Activated CD4-positive, alpha-beta T cell treated with anti-CD3 and anti-CD28 coated beads, Interleukin-2, amount 50 U/mL, for 1 hour (primary cell): ENCODE measurements at places on chromosomes 7 and 10.

- no peak for DNase-seq
Measured at GRCh38 chr7:106036004-106036403, 72.9 kb downstream of the CDHR3 start.

- no peak for DNase-seq
Measured at GRCh38 chr7:122485856-122486255, 181.3 kb upstream of the FEZF1 start.

GRCh38 chr10:97572214-97572989 is at the start of gene ANKRD2:
ANKRD2 (plus strand) TSS chr10:97572779; CDS start chr10:97572789, 10 bp downstream.
- peak; percentile 46 for DNase-seq

- DNase-seq = no peak
Measured at GRCh38 chr10:34236931-34237330, 578.2 kb downstream of the PARD3 start.

GRCh38 chr10:112379635-112380296 is 5.8 kb downstream of the ACSL5 start:
- DNase-seq = no peak

DNA sequence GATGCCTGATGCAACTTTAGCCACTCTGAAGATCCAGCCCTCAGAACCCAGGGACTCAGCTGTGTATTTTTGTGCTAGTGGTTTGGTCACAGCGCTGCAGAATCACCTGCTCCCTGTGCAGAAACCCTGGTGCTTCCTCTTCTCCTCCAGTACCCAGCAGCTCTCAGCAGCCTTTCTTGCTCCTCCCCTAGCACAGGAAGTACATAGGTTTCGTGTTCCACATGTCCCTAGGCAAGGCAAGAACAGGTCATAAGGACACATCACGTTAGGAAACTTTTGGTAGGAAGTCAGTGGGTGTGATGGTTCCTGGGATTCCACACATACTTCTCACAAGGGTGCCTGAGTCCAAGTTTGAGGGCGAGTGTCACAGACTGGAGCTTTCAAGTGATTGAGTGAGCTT is 167.9 kb upstream of the PRSS1 start:
- no peak for DNase-seq

GRCh38 chr10:31100115-31100601 is 68.5 kb upstream of the ZNF438 start:
- DNase-seq = no peak

- no peak for DNase-seq
Measured at GRCh38 chr7:36949711-36950600, 225.7 kb upstream of the AOAH start.

DNA sequence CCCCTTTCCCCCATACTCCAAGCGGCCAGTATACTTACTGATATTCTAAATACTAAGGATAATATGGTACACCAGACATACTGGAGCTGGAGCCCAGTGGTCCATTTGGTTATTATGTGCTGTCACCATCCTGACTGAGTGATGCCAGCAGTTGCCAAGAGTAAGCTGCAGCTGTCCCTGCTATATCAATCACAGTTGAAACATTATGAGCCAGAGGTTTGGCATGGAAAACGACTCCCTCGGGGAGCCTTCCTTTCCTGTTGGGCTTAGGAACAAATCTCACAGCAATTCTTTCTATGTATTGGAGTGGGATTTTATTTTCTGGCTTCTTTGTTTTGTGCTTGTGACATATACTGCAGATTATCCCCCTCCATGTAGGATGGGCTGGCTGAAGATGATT is 32.6 kb downstream of the STRIP2 start:
- no peak for DNase-seq

DNA sequence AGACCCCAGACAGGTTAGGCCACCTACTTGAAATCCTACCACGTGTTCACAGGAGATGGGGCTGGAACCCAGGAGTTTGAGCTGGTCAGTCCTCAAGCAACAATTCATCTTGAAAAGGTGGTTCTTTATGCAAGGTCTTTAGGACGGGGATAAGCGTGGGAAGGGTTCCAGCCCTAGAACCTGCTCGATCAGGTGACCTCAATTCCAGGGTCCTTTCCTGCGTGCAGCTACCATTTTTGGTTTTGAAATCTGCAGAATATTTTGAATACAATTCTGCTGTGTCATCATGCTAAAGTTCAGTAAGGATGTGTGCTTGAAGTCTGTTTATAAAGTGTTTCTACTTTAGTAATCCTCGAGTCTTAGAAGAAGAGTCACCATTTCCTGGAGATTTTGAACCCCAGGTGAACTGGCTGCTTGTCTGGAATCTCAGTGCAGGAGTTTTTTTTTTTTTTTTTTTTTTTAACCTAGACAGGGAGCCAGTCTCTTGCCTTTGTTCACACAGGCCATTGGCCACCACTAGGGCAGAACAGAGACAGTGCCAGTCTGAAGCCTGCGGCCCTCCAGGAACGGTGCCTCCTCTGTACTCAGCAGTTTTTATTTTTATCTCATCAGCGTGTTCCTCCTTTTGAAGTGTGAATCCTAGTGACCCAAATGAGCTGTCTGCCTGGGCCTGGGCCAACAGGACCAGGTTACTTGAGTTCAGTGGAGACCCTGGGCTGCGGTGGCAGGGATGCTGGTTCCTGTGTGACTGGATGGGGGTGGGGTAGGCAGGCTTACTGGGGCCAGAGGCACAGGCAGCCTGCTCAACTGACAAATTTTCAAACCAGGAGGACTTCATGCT is 54.6 kb downstream of the EEPD1 start:
- DNase-seq = peak; percentile 44

GRCh38 chr7:48067475-48067874 is 21.6 kb upstream of the UPP1 start:
- no peak for DNase-seq

GRCh38 chr10:2782265-2782664 is 285.1 kb upstream of the PFKP start:
- DNase-seq = no peak

DNA sequence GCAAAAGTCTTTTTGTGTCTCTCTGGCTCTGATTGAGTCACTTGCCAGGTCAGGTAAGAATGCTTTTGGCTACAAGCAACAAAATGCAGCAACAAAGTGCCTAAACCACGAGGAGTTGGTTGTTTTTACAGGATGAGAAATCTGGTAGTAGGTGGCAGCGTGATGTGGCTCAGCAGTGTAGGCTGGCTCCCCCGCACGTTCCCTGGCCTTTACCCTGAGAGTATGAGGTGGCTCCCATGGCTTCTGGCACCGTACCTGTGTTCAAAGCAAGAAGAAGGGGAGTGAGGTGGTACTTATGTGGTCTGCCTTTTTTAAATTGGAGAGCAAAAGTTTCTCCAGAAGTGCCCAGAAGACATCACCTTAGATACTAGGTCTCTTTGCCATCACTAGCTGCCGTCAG is 11.7 kb downstream of the PRKRIP1 start:
- no peak for DNase-seq

GRCh38 chr7:45084336-45084735 is 4.4 kb downstream of the NACAD start:
- DNase-seq = no peak

- no peak for DNase-seq
Measured at GRCh38 chr7:23593706-23594105, 3.5 kb upstream of the CCDC126 start.

DNA sequence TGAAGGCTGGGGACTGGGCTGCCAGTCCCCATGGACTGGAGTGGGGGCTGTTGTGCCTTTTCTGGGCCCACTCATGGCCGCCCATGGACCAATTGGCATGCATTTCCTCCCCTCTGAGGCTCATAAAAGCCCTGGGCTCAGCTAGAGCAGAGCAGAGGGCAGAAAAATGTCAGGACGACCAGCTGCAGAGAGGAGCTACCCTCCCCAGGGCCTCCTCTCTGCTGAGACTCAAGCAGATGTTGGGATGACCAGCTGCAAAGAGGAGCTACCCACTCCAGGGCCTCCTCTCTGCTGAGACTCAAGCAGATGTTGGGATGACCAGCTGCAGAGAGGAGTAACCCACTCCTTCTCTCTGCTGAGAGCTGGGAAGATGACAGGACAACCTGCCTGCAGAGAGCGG is 20.3 kb upstream of the NUB1 start:
- no peak for DNase-seq

DNA sequence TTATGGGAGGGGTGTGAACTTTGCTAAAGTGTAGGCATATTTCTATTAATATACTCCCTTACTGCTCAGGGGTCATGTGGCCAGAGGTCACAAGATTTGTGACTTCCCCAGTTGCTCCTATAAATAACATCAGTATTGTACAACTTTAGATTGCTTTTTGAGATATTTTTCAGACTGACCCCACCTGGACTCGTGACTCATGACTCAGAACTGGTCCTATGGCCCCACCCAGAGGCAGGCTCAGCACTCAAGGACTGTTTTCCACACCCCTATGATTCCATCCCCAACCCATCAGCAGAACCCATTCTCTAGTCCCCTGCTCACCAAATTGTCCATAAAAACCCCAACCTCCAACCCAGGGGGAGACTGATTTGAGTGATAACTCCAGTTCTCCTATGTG is 2.7 kb upstream of the CUL2 start:
- no peak for DNase-seq

DNA sequence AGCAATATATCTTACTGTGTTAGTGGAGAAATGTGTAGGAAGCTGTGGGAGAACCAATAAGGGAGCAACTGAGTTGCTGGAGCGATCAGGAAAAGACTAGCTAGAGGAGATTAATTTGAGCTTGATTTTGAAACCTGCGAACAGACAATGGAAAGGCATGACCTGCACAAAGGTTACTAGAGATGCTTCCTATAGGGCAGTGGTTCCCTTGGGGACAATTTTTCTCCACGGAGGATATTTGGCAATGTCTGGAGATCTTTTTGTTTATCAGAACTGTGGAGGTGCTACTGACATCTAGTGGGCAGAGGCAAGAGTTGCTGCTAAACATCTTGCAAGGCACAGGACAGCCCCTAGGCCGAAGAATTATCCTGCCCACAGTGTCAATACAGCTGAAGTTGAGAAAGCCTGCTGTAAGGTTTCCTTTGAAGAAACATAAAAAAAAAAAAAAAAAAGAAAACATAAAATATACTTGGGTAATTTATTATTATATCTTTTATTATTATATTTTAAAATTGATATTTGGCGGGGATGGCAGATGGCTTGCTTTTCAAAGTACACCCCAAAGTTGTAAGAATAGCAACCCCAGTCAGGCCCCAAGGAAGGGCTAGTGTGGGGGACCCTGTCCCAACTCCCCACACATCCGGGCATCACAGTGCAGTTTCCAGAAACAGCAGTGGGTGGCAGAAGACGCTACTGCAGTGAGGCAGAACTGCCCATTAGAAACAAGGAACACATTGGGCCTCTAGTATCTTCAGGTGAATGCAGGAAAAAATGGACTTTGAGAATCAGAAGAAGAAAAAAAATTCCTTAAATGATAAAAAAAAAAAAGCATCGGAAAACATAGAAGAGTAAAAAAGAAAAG is 481.6 kb downstream of the SH2D4B start:
- no peak for DNase-seq

GRCh38 chr10:2986391-2986801 is 81.0 kb upstream of the PFKP start:
- no peak for DNase-seq

DNA sequence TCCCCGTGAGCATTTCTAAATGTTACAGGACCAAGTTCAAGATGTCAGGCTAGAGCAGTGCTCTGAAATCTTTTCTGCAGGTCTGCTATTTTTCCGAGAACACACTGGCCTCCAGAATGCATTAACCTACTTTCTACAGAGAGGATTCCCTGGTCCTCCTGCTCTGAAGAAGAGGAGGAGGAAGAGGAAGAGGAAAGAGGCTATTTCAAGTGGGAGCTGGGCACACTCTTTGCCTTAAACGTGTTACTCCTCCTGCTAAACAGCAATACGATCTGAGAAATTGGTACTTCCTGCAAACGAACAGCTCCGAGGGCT is 157.4 kb downstream of the FRMD4A start:
- DNase-seq = no peak

- no peak for DNase-seq
Measured at GRCh38 chr7:29281782-29282541, 87.4 kb downstream of the CHN2 start.

GRCh38 chr7:42452356-42452755 is 215.3 kb upstream of the GLI3 start:
- DNase-seq = no peak

GRCh38 chr7:68873616-68874015 is 724.7 kb upstream of the AUTS2 start:
- DNase-seq = no peak

DNA sequence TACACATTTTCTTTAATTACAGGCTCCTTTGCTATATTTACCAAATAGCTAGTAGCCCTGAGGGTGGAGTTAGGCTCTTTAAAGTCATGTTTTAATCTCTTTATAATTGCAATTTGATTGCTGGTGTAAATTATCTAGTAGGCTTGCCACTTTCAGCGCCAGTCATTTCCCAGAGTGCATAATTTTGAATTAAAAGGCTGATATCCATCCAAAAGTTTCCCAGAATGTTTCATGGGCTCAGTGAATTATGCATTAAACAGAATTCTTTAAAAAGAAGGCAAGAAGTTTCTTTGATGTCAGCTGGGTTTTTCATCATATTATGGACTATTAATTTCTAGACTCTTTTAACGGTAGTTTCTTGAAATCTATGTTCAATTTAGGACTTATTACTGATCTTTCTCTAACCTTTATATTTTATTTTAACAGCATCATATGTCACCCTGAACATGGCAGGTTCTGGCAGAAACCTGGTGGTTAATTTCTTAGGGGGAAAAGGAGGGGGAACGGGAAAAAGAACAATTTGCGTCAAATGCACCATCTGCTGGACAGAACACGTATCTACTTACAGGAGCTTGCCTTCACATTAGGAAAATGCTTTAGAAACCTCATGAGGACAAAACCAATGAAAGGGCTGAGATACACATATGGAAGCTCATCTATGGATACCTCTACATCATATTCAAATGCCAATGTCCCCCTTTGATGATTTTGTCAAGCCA is 171.1 kb downstream of the GRM3 start:
- DNase-seq = no peak

DNA sequence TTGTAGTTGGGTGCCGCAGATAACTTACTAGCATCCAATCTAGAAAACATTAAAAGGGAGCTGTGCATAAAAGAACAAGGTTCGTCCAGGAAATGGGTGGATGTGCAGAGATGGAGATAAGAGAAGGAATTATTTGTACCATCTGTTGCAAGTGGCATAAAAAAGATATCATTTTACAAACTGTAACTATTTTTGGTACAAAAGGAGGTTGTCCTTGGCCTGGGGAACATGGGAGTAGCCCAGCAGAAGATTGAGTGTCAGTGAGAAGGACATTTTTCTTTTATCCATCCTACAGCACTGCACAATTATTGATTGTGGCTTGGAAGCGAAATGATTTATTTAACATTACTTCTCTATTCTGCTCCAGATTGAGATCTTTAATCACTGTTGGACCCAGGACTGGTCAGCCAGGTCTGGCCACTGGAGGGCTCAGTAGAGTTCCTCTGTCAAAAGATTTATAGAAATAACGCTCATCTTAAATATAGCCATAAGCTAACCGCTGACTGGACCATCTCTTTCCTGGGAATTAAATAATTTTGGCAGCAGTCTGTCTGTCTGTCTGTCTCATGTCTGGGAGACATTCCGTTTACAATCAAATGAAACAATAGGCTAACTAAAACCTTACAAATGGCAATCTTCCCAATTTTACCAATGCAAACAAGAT is 254.1 kb downstream of the KIAA1217 start:
- no peak for DNase-seq

DNA sequence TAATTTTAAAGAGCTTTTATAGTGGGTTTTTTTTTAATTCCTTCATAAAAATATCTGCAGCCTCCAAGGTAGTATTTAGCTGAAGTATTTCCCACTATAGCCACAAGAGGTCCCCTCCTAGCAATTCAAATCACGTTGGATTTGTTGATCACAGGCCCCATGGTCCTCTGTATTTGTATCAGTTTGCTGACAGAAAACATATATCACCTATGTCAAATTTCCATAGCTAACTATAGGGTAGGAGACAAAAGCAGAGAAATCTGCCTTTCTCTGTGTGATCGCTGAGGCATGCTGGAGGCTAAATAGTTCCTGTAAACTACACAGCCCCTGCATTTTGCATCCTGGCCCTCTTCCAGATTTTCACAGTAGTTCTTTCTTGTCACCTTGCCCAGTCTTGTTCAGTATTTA is 1.7 kb upstream of the CTNNA3 start:
- no peak for DNase-seq
